ENCODE measurements at places on chromosomes 11 and 22.
A peak's percentile ranks its signal among the peaks of the same experiment; 100 is the strongest.

DNA sequence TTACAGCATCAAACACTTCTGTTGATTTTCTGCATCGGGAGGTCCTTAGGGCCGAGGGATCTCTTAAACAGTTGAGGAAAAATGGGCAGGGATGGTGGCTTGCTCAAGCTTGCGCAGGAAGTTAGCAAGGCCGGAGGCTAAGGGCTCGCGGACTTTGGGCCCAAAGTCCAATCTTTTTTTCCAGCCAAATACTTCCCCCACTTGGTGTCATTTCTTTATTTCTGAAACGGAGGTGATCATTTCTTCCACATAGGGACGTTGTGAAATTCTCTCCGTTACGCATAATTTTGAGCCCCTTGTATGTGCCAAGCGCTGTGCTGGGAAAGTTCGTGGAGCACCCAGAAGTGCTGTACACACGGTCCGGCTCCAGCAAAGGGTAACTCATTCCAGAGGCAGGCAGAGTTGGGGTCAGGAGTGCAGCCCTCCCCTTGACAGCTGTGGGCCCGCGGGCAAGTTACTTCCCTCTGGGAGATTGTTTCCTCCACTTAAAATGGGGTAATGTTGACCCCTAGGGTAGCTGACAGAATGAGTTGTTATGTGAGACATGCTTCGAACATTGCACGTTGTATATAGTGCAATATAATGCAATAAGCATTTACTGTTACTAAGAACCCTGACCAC is 809 bp downstream of the MIEF1 start:
- peak; percentile 20 for DNase-seq

- no peak for DNase-seq
Observed at GRCh38 chr11:34324466-34324865, 33.3 kb downstream of the ABTB2 start.

- DNase-seq = peak; percentile 59
Observed at GRCh38 chr11:114166897-114167323, 107.4 kb downstream of the ZBTB16 start.

- no peak for DNase-seq
Observed at GRCh38 chr11:2265396-2265795, 5.0 kb downstream of the ASCL2 start.

DNA sequence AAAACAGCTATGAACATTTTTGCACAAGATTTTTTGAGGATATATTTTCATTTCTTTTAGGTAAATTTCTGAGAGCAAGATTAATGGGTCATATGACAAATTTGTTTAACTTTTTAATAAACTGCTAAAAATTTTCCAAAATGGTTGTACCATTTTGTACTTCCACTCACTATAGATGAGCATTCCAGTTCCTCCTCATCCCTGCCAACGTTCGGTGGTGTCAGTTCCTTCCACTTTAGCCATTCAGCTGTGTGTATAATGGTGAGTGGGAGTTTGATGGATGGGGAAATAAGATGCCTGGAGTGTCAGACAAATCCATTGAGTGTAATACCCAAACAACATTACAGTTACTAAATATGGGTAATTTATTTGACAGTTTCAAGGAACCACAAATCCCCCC is 49.7 kb downstream of the MIAT start:
- no peak for DNase-seq

DNA sequence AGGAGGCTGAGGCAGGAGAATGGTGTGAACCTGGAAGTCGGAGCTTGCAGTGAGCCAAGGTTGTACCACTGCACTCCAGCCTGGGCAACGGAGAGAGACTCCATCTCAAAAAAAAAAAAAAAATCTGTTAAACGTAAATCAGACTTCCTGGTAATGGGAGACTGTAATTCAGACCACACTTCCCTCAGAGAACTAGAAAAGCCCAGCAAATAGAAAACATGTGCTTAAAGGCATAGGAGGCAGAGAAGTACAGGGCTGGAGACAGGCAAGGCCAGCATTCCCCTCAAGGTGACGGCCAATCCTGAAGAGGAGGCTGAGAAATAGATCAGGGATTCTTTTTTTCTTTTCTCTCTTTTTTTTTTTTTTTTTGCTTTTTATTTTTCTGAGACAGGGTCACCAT is 8.2 kb downstream of the GGT5 start:
- no peak for DNase-seq

DNA sequence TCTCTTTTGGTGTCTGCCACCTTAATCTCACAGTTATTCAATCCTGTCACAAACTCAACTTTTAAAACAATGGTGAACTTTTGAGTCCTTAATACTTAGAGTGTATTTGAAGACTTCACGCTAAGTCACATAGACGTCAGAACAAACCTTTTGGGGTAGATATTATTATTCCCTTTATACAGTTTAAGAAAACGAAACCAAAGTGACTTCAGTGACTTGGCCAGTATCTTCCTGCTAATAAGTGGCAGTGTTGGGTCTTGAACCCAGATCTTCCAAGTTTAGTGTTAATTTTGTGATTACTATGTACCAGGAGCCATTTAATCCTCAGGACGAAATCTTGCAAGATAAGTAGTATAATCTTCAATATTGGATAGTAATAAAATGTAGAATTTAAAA is 691 bp downstream of the CEP295 start:
- DNase-seq = no peak
